ENCODE measurements at places on chromosomes 4 and X.

- no peak for DNase-seq
Observed at GRCh38 chr4:53959343-53960120, 104.9 kb downstream of the CHIC2 start.

DNA sequence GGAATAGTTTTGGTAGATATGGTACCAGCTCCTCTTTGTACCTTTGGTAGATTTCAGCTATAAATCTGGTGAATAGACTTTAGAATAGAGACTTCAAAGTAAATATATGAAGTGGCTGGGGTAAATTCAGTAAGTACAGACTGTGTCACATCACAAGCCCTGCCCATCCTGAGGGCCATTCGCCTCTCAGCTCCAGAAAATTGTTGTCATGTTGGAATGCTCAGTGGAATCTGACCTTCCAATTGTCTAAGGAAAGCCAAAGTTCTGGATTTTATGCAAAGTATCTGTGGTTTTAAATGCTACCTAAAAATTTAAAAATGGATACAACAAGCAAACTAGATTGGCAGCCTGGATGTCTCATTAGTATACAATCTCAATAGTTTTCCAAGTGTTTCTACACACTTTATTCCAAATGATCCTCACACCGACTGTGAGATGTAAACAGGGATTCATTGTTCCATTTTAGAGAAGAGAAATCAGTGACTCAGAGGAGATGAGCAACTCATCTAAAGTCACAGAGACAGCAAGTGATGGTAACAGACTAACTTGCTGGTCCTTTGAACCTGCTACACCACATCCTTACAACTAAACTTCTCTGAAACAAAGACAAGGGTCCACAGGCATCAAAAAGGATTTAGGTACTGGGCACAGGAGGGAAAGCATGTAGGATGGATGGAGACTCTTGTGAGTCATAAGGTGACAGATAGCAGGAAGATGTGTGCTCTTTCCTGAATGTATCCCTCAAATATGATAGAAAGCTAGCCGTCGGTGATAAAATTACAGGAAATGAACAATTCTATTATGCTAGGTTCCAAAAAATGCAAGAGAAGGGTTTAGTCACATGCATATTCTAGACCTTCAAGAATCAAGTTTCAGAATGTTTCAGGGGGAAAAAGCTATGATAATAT lies 127.3 kb downstream of the ATP10D start:
- DNase-seq, result no peak

GRCh38 chrX:39427492-39427891 lies 626.2 kb downstream of the MID1IP1 start:
- peak; percentile 45 for DNase-seq

DNA sequence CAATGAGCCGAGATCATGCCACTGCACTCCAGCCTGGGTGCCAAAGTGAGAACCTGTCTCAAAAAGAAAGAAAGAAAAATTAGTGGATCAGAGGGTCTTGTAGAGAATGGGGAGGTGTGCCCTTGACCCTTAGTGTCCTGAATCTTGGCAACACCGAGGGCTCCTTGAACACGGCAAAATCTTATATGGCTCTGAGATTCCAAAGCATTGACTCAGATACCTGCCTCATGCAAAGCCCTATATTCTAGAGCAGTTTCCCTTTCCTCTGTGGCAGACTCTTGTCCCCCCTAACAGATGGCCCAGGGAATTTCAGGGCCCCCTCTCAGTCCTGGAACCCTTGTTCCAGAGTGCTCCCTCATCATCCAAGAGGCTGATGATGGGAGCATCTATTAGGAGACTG lies 6.8 kb downstream of the CLDN2 start:
- DNase-seq, result no peak

DNA sequence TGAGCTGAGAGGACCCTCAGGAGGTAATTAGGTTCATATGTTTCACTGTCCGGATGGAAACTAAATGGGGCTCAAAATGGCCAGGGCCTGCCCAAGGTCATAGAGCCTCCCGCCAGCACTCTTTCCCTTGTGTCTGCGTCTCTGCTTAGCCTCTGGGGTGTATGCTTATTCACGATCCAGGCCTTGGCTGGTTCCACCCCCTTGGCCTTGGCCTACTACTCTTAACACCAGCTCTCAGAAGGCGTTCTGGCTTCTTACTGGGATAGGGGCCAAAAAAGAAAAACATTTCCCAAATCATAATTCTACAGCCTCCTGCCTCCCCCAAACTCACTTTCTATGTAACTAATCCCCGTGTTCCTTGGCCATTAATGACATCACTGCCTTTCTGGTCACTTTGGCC lies 68.8 kb downstream of the RTL5 start:
- no peak for DNase-seq

DNA sequence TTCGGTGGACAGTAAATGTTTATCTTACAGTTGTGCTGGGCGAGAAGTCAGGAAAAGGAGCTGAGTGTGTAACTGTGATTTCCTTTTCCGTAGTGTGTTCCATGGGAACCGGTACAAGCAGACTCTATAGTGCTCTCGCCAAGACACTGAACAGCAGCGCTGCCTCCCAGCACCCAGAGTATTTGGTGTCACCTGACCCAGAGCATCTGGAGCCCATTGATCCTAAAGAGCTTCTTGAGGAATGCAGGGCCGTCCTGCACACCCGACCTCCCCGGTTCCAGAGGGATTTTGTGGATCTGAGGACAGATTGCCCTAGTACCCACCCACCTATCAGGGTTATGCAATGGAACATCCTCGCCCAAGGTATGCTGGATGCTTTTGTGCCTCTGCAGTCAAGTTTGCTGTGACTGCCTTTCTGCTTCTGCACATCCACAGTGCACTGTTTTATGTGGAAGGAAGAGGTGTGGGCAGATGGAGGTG lies 27.4 kb downstream of the NOCT start:
- no peak for DNase-seq

DNA sequence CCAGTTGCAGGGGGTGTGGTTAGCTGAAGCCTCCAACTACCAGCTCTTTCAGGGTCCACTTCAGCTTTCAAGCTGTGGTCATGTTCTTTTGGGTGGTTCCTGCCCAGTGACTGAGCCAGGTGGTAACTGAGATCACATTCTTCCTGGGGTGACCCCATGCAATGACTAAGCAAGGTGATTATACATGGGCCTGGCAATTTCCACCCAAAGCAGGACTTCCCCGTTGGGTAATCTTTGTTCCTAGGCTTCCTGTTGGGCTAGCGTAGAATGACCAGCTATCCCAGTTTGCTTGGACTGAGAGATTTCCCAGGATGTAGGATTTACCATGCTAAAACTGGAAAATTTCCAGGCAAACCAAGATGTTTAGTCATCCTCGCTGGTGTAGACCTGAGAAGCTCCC lies 18.4 kb upstream of the MAGEB17 start:
- DNase-seq, result no peak

DNA sequence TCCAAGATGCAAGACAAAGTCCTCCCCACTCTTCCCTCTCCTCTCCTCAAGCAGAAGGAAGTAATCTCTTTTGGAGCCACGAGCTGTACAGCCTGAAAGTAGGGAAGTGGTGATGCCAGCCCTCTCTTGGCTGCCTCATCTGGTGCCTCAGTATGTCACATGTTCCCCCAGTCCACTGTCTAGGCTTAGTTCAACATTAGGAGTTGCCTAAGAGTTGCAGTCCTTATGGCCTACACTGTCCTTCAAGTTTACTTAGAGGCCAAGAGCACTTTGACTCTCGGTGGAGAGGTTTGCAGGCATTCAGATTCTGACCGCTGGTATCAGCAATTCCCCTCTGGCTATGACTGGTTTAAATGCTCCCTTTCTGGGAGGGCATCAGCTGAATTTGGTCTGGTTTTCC lies 735.6 kb downstream of the GLUD2 start:
- no peak for DNase-seq

- no peak for DNase-seq
Observed at GRCh38 chr4:48030470-48030869, 13.9 kb downstream of the NIPAL1 start.

Data from activated CD4-positive, alpha-beta T cell treated with anti-CD3 and anti-CD28 coated beads for 36 hours (primary cell).